Mammary microvascular endothelial cell (primary cell): ENCODE measurements at places on chromosomes 5 and 9. TPM values are rescaled to one million over a fixed set of nuclear protein-coding genes. Genes with fewer than 3 reads are reported as not detected.

Gene PCA3
- 0.13 and 0.34 TPM in 2 replicates for total RNA-seq

Gene NPR2
- 5.1 and 7.9 TPM in 2 replicates for total RNA-seq

Gene SLC6A19
- total RNA-seq: not detected in 2 replicates

Gene C8G
- total RNA-seq: 0.20 and 0.84 TPM in 2 replicates

Gene PDE6A
- 0.05 TPM in 1 of 2 replicates, not detected in the other for total RNA-seq

Gene WHRN
- total RNA-seq: 0.79 and 0.93 TPM in 2 replicates

Gene EGR1
- 3.3 and 3.4 TPM in 2 replicates for total RNA-seq

Gene COL15A1
- 9.6 and 10.0 TPM in 2 replicates for total RNA-seq

Gene SLC1A3
- total RNA-seq: 0.33 and 0.34 TPM in 2 replicates

Gene NSD1
- total RNA-seq: 25.9 and 28.7 TPM in 2 replicates

Gene SCGB3A2
- not detected in 2 replicates for total RNA-seq

Gene NKD2
- total RNA-seq: 0.25 TPM in 1 of 2 replicates, not detected in the other

Gene ADGRV1
- total RNA-seq: not detected in 2 replicates

Gene HAUS6
- 15.0 and 20.1 TPM in 2 replicates for total RNA-seq

Gene RAB3C
- 0.27 and 1.4 TPM in 2 replicates for total RNA-seq

Gene SPINK1
- not detected in 2 replicates for total RNA-seq

Gene DTWD2
- 1.9 and 3.0 TPM in 2 replicates for total RNA-seq

Gene GALNT12
- total RNA-seq: 15.6 and 16.4 TPM in 2 replicates

Gene ZDHHC11B
- not detected in 2 replicates for total RNA-seq

Gene TYRP1
- total RNA-seq: 0.34 TPM in 1 of 2 replicates, not detected in the other

Gene BHMT
- total RNA-seq: not detected in 2 replicates

Gene CCDC183
- not detected in 2 replicates for total RNA-seq

Gene TJP2
- total RNA-seq: 342 and 391 TPM in 2 replicates

Gene PRRX2
- total RNA-seq: 0.20 and 0.40 TPM in 2 replicates

Gene HTR4
- not detected in 2 replicates for total RNA-seq

Gene TRIM36
- total RNA-seq: 1.5 and 1.7 TPM in 2 replicates

Gene SAPCD2
- total RNA-seq: 28.1 and 30.2 TPM in 2 replicates

Gene TNC
- total RNA-seq: 6.9 and 7.2 TPM in 2 replicates

Gene MTAP
- total RNA-seq: 34.1 and 42.4 TPM in 2 replicates

Gene C5orf58
- not detected in 2 replicates for total RNA-seq

Gene RGS14
- 7.2 and 7.9 TPM in 2 replicates for total RNA-seq

Gene MTX3
- total RNA-seq: 3.1 and 5.4 TPM in 2 replicates

Gene NUTM2F
- total RNA-seq: not detected in 2 replicates

Gene ANKRD20A1
- total RNA-seq: not detected in 2 replicates

Gene GFPT2
- total RNA-seq: 6.9 and 7.6 TPM in 2 replicates

Gene F12
- 0.89 and 1.4 TPM in 2 replicates for total RNA-seq
